ENCODE measurements at places on chromosomes 7 and 10.

DNA sequence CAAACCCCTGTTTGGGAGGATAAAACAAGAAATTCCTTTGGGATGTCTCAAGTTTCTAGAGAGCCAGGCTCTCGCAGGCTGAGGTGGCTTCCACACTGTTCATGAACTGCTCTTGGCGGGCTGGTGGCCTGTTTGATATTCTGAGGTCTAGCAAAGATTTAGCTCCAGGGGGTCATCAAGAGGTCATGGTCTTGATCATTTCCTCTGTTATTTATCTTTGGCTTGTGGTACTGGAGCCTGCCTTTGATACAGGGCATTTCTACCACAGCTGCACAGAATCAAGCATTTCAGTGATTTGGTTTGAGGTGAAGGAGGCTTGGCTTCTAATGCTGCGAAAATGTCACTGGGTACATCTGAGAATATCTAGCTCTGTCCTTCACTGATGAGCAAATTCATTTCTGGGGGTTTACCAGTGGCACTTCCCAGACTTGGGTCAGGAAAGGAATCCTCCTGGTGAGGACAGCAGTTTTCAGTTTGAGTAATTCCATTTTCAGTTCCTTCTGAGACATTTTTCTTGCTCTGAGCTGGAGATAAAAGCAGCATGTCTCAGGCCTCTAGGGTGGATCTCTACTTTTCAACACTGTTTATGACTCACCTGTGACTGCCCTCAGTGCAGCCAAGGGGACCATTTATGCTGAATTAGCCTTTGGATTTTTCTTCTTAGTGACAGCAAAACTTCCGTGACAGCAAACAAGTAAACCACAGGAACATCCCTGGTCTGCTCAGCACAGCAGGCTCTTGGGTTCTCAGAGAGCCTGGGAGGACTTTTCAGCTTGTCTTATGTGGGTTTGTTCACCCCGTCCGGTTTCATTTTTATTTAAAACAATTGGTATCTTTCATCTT is 312.0 kb downstream of the RNLS start:
- no peak for DNase-seq

- DNase-seq, result no peak
These were observed 10.1 kb downstream of the CFTR start for GRCh38 chr7:117489911-117490310.

GRCh38 chr7:152144557-152145245 is 119.2 kb downstream of the GALNT11 start:
- no peak for DNase-seq

GRCh38 chr7:91347290-91347689 is 83.1 kb downstream of the FZD1 start:
- no peak for DNase-seq

DNA sequence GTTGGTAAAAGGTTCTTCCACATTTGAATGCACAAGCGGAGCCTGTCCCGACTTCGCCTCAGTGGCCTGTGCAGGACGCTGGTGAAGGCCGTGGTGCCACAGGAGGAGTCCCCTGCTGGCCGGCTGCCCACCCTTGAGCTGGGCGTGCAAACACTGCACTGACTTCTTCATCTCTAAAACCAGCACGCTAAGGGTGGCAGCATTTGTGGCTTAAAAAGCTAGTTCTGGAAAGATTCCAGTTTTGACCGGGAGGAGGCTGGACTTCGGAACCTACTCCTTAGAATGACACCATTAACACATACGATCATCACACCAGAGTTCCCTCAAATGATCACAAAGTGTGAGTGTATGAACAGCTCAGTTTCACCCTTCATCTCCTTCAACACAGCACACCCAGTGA is 102.4 kb downstream of the SMURF1 start:
- DNase-seq, result no peak

DNA sequence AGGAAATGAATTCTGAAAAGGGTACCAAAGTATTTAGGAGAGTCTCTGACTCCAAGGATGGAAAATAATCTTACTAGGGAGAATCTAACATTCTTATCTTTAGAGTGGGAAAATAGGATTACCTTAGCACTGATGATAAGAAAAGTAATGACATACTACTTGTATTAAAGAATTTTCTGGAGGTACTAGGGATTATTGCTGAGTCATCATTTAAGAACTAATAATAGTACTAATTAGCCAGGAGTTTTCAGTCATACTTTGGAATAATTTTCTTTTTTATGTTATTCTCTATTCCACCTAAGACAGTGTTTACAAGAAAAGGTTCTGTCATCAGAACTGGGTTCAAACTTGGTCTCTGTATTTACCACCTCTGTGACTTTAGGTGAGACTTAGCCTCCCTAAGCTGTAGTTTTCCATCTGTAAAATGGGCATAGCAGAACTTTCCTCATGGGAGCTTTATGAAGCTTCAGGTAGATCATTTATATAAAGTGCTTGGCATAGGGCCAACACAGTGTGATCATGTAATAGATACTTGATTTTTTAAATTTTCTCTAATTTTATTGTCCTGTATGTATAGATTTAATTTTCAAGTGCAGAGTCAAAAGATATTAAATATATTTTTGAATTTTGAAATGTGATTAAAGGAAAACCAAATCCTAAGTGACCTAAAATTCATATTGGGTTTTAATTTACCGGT is 20.4 kb downstream of the ITGB8 start:
- no peak for DNase-seq

DNA sequence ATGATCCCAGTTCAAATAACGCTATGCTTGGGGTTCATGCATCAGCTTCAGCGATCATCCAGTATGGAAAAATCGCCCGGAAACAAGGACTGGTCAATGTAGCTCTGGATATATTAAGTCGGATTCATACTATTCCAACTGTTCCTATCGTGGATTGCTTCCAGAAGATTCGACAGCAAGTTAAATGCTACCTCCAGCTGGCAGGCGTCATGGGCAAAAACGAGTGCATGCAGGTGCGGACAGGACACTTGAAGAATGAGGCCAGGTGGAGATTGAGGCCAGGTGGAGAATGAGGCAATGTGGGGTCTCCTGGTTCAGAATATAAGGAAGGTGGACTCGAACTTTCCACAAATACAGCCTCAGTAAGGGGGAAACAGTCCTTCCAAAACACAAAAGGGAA is 105.8 kb downstream of the TRRAP start:
- no peak for DNase-seq

GRCh38 chr7:30070052-30070451 is 41.8 kb downstream of the PLEKHA8 start:
- no peak for DNase-seq

Data from neural crest cell (in vitro differentiated cells).